ENCODE measurements at places on chromosomes 5 and 9.

DNA sequence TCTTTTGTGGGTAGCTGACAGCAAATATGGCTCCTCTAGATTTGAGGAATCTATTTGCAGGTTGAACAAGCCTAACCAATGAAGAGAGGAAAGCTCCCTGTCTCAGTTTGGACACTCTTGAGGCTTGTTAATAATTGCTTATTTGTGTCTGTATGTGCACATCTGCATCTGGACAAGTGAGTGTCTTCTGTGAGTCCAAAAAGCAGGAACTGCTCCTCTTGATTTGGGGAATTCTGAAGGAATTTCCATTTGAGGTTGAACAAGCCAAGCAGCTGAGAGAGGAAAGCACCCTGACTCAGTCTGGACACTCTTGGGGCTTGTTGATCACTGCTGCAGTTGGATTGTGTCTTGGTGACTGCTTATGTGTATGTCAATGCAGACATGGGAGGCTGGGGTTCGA, 211.6 kb downstream of the DTWD2 start:
- DNase-seq, result no peak

- peak; percentile 12 for DNase-seq
These were observed 1711.3 kb upstream of the ACO1 start for GRCh38 chr9:30673132-30673531.

- DNase-seq, result no peak
These were observed 1007.1 kb upstream of the WWC1 start for GRCh38 chr5:167284222-167284890.

GRCh38 chr9:117188394-117188793, 226.5 kb downstream of the ASTN2 start:
- DNase-seq, result no peak

DNA sequence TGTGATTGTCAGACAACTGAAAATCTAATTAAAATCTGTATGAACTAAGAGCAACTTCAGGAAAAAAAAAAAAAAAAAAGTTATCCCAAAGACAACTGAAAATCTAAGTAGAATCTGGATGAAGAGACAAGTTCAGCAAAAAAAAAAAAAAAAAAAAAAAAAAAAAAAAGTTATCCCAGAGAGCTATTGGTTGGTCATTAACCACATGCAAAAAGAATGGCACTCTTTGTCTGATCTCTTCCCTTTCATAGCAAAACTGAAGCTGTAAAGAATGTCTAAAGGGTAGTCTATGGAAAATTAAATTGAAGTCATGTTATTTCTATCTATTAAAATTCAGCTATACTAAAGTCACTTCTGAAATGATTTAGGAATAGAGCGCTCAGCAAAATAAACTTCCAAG, 32.9 kb downstream of the STRBP start:
- DNase-seq, result peak; percentile 6

DNA sequence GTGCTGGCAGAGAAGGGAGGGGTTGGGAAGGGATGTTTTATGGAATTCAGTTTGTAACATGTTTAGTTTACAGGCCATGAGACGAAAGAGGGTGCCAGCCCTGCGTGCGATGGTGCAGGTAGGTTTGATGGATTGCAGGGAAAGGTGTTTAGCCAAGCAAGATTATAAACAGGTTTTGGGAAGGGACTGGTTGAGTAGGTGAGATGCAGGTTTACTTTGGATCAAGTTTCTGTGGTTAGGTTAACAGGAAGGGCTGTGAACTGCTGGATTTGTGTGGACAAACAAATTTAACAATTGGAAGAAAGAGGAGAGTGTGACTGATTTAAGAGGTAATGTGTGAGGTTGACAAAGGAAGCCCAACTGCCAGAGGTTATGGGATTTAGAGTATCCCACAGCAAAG, 32.6 kb upstream of the GPX3 start:
- DNase-seq, result no peak

GRCh38 chr9:91864380-91864779, 85.6 kb downstream of the ROR2 start:
- DNase-seq, result no peak

GRCh38 chr9:4986783-4987182, 1.7 kb downstream of the JAK2 start:
- no peak for DNase-seq

DNA sequence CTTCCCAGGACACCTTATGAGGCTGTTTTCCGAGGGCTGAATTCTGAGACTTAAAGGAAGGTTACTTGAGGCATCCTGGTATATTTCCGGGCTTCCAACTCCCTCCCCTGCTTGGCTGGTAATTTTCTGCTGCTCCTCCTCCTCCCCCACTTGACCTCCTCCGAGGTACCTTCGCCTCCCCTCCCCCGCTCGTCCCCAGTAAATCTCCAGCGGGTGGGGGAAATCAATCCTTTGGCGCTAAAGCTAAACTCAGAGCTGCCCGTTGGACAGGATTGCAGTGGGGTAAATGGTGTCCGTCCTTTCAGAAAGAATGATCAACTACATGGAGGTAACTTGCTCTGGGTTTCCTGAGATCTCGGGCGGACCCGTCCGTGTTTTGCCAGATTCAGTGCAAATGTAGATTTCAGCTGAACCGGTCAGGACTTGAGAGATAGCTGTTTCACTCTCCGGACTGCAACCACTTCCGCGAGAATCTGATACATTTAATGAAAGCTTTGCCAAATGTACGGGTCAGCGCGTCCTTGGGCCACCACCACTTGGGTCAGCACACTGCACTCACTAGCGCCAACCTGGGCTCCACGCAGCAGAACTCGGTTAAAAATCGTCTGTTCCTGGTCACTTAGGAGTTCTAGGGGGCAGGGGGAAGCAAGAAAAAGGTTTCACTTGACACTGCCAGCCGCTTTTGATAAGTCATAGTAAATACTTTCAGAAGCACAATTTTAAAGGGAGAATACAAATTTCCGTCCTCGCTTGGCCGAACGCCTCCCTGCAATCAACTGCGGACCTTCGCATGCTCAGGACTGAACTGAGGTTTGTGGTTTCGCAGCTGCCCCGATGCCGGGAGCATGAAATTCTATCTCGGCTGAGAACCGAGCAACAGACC, 4.6 kb upstream of the ISL1 start:
- DNase-seq, result no peak

- DNase-seq, result no peak
These were observed 79.3 kb downstream of the STARD4 start for GRCh38 chr5:111432883-111433536.

GRCh38 chr5:143524338-143524945, 121.0 kb upstream of the NR3C1 start:
- DNase-seq, result no peak

GRCh38 chr5:113510836-113511451, 2.5 kb upstream of the YTHDC2 start:
- peak; percentile 45 for DNase-seq

Measured in ACHN (cell line).